Right ventricle myocardium inferior (tissue), 1 donor: ENCODE measurements at places on chromosomes 16 and 17. TPM values are rescaled to one million over a fixed set of nuclear protein-coding genes. Genes with fewer than 3 reads are reported as not detected.

The AANAT gene
- not detected for total RNA-seq

The NFATC2IP gene
- total RNA-seq = 16.4 TPM

The CD300A gene
- 2.4 TPM for total RNA-seq

The RAB37 gene
- 2.6 TPM for total RNA-seq

The PMP22 gene
- 198 TPM for total RNA-seq

The NPIPA5 gene
- total RNA-seq = 4.2 TPM

The KRTAP2-3 gene
- not detected for total RNA-seq
